ENCODE measurements at places on chromosomes 16 and 17. TPM values are rescaled to one million over a fixed set of nuclear protein-coding genes. Genes with fewer than 3 reads are reported as not detected.
A peak's percentile ranks its signal among the peaks of the same experiment; 100 is the strongest.

ABCC1 gene
- 7.2 TPM for total RNA-seq

DNA sequence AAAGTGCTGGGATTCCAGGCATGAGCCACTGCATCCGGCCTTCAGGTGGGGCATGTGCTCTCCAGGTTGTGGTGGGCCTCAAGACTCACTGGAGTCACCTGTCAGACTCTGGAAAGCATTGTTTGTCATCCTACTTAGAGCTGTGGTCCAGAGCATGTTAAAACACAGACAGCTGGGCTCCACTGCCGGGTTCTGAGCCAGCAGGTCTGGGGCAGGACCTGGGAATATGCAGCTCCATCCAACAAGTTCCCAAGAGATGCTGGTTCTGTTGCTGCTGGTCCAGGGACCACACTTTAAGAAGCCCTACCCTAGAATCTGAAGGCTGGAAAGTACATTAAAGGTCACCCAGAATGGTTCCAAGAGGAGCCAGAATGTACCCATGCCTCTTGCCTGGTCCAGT, 75.3 kb downstream of the GAS7 start:
- no peak for DNase-seq

GRCh38 chr16:86697715-86698114, 119.4 kb downstream of the FOXL1 start:
- DNase-seq: peak; percentile 24

- peak; percentile 30 for DNase-seq
Measured at GRCh38 chr17:75776386-75777295, 8.0 kb upstream of the UNK start.

- DNase-seq: no peak
Measured at GRCh38 chr16:66058172-66058691, 308.3 kb upstream of the CDH5 start.

DNA sequence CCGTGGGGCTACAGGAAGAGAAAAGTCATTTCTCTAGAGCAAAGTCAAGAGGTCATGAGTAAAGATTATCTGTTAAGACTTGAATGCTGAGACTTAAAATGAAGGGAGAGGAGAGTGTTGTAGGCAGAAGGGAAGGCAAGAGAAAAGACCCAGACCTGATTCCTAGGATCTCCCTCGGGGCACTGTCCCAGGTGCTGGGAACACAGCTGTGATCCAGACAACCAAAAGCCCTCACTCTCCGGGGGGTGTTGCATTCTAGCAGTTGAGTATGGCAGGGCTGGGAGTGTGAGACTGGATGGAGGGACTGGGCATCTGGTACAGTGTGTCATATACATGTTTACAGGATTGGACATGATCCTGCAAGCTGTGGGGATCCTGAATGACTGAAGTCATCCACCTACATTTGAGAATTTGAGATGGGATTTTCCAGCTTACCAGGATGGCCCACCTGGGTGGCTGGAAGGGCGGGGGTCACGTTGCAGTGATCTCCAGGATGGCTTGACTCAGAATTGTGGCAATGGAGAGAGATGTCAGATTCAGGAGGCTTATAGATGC, 29.1 kb downstream of the ARSG start:
- peak; percentile 26 for DNase-seq

GRCh38 chr16:86680661-86681030, 102.3 kb downstream of the FOXL1 start:
- DNase-seq: no peak

HBA1 gene
- not detected for total RNA-seq

GRCh38 chr16:49918257-49918656, 62.3 kb upstream of the ZNF423 start:
- DNase-seq: no peak

FAM20A gene
- total RNA-seq: 0.16 TPM

DNA sequence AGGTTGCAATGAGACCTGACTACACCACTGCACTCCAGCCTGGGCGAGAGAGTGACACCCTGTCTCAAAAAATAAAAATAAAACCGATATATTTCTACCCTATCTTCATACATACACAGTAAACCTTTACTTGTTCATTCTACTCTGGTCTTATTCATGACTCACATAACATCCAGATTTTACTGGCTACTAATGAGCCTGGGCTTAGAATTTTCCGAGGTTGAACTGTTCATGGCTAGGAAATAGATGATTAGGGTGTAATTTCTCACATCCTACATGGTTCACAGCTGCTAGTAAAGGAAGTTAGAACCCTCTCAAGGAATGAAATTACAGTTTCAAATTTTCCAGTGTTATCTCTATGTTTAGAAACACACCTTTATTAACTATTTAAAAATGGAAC, 14.7 kb downstream of the GSPT1 start:
- DNase-seq: no peak
